Pancreas (tissue), 10 donors: ENCODE measurements at places on chromosomes 5 and 9. TPM values are rescaled to one million over a fixed set of nuclear protein-coding genes. Genes with fewer than 3 reads are reported as not detected.
A peak's percentile ranks its signal among the peaks of the same experiment; 100 is the strongest.

- no peaks in the 10 kb centered on the region for H3K4me1 ChIP-seq
- H3K36me3 ChIP-seq, result no peaks in the 10 kb centered on the region
- DNase-seq, result no peak
- no peaks in the 10 kb centered on the region for H3K27me3 ChIP-seq
- H3K4me3 ChIP-seq, result no peak overlapping the region
These were observed 10.0 kb upstream of the RETREG1 start for GRCh38 chr5:16626696-16627264.

DNA sequence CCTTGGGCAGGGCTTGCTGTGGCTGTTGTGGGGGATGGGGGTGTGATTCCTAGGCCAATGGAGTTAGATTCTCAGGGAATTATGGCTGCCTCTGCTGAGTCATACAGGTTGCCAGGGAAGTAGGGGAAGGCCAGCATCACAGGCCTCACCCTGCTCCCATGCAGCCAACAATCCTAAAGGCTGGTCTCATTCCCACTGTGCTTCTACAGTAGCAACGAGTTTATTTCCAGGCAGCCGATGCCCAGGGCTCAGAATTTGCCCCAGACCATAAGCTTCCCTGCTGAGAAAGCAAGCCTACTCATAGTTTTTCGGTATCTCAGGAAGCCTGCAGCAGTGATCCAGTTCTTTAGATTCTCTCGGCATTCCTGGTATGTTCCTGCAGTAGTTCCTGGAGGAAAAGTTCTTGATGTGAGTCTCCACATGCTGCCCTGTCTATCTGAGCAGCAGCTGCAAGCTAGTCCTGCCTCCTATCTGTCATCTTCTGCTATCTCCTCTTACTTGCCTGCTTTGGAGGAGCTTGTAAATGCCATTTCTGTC, 59.3 kb upstream of the SELENOP start:
- no peaks in the 10 kb centered on the region for H3K4me1 ChIP-seq
- no peaks in the 10 kb centered on the region for H3K27me3 ChIP-seq
- H3K4me3 ChIP-seq, result no peak overlapping the region
- no peak overlapping the region for H3K27ac ChIP-seq
- H3K36me3 ChIP-seq, result no peaks in the 10 kb centered on the region
- no peak for DNase-seq

GRCh38 chr5:127876384-127876783, 173.2 kb downstream of the CCDC192 start:
- peak overlapping the region; percentile 40 for H3K27ac ChIP-seq
- no peaks in the 10 kb centered on the region for H3K27me3 ChIP-seq
- H3K4me3 ChIP-seq, result no peak overlapping the region
- H3K36me3 ChIP-seq, result no peaks in the 10 kb centered on the region
- DNase-seq, result no peak
- H3K4me1 ChIP-seq, result no peaks in the 10 kb centered on the region

- H3K27me3 ChIP-seq, result no peaks in the 10 kb centered on the region
- DNase-seq, result no peak
- no peaks in the 10 kb centered on the region for H3K4me1 ChIP-seq
- H3K4me3 ChIP-seq, result no peak overlapping the region
- no peak overlapping the region for H3K27ac ChIP-seq
- no peaks in the 10 kb centered on the region for H3K36me3 ChIP-seq
These were observed 69.3 kb downstream of the HSD17B3 start for GRCh38 chr9:96232539-96233241.

DNA sequence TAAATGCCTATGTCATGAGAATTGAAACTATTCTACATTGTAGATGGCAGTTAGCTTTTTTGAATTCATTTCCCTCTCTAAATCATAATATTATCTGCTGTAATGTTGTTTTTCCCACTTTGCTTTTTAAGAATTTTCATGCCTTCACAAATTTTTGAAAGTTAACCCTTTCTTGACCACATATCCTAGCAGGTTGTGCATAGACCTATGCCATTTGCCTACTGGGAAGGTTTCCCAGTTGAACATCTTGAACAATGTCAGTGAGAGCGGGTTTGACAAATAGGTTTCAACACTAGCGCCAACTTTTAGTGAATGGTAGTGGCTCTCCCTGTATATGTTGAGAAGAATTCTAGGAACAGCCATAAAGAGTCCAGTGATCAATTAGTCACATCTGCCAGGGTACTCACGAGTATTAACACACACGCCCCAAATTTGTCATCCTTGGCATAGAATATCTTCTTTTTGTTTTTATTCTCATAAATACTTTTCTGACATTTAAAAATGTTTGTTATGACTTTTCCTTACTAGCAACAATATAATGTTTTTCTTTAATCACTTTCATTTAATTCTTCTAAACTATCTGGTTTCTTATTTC, 307.6 kb downstream of the PJA2 start:
- no peak overlapping the region for H3K27ac ChIP-seq
- no peak for DNase-seq
- H3K4me1 ChIP-seq, result no peaks in the 10 kb centered on the region
- H3K36me3 ChIP-seq, result no peaks in the 10 kb centered on the region
- H3K4me3 ChIP-seq, result no peak overlapping the region
- no peaks in the 10 kb centered on the region for H3K27me3 ChIP-seq

DNA sequence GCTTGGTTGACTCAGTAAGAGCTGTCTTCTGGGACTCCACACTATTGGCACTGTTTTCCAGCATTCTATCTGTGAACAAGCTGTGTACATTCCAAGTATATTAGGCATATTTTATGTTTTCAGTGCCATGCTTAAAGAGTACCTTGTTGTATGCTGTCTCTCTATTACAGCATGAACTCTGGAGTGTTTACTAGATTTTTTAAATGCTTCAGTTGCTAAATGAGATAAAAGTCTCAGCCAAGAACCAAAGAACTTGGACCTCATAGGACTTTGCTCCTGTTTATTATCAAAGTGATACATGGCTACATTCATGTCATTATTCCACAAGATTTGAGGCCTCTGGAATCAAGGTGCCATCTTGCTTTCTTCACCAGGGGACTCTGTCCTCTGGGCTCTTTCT, 167.2 kb downstream of the C9orf152 start:
- H3K27me3 ChIP-seq, result no peaks in the 10 kb centered on the region
- H3K36me3 ChIP-seq, result no peaks in the 10 kb centered on the region
- no peaks in the 10 kb centered on the region for H3K4me1 ChIP-seq
- DNase-seq, result no peak

- peak; percentile 86 for DNase-seq
- peaks cover 10% of the 10 kb centered on the region for H3K4me1 ChIP-seq
- H3K36me3 ChIP-seq, result peaks cover 5% of the 10 kb centered on the region
These were observed 821 bp downstream of the CTNNA1 start for GRCh38 chr5:138753794-138754698.

DNA sequence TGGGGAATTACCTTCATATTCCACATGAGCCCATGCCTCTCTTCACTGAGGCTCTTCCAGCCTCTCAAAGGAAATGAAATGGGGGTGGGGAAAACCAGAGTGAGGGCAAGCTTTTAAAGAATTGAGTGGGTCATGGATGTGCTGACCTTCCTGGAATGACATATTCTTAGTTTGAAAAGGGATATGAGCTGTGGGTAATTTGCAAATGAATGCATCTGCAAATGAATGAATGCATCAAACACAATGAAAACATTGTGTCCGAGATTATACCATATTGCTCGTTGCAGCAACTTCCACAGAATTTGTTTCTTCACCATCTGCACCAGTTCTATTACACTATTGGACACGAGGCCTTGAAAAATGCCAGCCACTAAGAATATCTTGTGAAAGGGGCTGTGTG, 198.6 kb upstream of the CDH6 start:
- no peaks in the 10 kb centered on the region for H3K27me3 ChIP-seq
- no peaks in the 10 kb centered on the region for H3K36me3 ChIP-seq
- H3K4me3 ChIP-seq, result no peak overlapping the region
- no peak for DNase-seq
- no peaks in the 10 kb centered on the region for H3K4me1 ChIP-seq

DNA sequence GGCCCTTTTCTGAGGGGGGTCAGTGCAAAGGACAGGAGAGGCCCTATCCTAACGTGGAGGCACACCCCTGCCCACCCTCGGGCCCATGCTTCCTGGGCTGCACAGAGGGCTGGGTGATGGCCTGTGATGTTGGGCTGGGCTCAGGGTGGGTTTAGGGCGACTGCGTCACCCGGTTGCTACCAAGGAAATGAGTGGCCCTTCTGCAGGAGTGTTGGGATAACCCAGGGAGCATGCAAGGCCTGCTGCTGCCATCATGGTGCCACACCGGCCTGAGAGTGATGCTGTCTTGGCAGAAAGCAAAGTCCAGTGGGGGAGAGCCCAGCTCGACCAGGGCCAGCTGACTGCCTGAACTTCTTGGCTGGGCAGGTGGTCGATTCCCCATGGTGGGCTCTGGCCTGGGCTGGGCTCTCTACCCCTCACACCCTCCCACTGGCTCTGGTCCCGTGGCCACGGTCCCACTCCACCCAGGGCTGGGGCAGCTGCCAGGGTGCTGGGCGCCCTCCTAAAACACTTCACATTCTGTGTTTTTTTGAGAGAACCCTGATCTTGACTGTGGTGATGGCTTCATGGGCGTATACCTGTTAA, 21.5 kb upstream of the MRNIP start:
- DNase-seq, result no peak
- H3K27me3 ChIP-seq, result no peaks in the 10 kb centered on the region
- peaks cover 21% of the 10 kb centered on the region for H3K36me3 ChIP-seq
- H3K4me3 ChIP-seq, result no peak overlapping the region
- H3K27ac ChIP-seq, result no peak overlapping the region

DNA sequence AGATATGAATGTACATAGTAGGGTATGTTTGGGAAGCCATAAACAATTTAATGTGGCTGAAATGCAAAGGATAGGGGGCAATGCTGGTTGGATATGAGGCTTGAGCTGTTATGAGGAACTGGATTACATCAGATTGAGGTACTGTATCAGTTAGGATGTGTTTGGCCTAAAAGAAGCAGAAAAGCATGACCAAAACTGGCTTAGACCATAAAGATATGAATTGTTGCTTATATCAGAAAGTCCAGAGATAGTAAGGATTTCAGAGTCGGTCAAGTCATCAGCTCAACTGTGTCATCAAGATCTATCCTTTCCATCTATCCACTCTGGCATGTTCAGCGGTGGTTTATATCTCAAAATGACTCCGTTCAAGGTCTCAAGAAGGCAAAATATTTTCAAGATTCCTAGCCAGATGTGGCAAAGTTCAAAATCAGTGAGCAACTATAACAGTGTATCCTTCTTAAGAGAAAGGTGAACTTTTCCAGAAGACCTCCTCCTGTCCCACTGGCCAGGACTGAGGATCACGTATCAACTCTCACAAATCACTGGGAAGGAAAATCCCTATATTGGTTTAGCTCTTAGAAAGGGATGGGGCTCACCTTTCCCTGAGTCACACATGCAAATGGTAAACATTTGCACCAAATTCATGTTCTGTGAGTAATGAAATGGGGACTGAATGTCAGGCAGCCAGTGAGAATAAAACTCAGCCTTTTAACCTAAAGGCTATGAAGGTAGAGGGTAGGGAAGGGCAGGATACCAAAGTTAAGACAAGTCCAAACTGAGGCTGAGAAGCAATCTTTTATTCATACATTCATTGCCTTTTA, 257.8 kb downstream of the TRIM32 start:
- H3K4me1 ChIP-seq, result no peaks in the 10 kb centered on the region
- H3K36me3 ChIP-seq, result no peaks in the 10 kb centered on the region
- DNase-seq, result no peak
- H3K27me3 ChIP-seq, result no peaks in the 10 kb centered on the region

DNA sequence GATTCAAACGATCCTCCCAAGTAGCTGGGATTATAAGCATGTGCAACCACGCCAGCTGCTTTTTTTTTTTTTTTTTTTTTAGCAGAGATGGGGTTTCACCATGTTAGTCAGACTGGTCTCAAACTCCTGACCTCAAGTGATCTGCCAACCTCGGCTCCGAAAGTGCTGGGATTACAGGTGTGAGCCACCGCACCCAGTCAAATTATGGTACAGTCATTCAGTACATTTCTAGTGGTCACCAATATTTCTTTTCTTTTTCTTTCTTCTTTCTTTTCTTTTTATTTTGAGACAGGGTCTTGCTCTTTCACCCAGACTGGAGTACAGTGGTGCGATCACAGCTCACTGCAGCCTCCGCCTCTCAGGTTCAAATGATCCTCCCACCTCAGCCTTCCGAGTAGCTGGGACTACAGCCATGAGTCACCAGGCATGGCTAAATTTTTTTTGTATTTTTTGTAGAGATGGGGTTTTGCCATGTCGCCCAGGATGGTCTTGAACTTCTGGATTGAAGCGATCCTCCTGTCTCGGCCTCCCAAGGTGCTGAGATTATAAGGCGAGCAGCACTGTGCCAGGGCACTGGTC, 25.4 kb upstream of the DCP2 start:
- no peak overlapping the region for H3K4me3 ChIP-seq
- DNase-seq, result no peak
- no peaks in the 10 kb centered on the region for H3K36me3 ChIP-seq
- H3K27me3 ChIP-seq, result no peaks in the 10 kb centered on the region
- H3K4me1 ChIP-seq, result no peaks in the 10 kb centered on the region

DNA sequence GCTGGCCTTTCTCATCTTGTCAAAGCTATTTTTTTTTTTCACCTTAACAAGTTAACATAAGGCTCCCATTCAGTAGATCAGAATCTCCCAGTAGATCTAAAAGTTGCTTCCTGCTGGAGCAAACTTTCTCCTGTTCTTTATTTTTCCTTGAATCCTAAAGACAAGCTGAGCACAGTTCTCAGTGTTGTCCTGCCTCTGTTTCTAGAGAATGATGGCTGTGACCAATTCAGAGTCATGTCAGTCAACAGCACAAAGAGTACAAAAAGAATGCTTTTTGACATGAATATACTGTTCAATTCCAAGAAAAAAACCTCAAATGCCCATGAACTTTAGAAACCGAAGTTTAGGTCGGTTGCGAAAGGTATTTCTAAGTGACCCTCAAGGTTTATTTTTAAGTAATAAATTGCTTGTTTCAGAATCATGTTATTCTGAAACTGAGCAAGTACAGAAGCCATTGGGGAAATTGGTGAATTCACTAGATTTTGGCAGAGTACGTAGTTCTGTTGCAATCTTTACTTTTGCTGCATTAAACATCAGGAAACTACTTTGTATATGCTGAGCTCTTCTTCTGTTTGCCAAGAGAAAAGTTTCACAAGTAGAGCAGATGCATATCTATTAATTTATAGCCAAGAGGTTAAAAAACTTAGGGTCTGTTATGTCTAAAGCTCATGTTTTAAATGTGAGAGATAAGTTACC, 161.7 kb upstream of the RPS23 start:
- H3K27me3 ChIP-seq, result no peaks in the 10 kb centered on the region
- DNase-seq, result no peak
- H3K27ac ChIP-seq, result no peak overlapping the region
- H3K4me3 ChIP-seq, result no peak overlapping the region
- H3K36me3 ChIP-seq, result no peaks in the 10 kb centered on the region

Gene PCDHA9
- 0.29 TPM for total RNA-seq
